ENCODE measurements at places on chromosomes 1 and 21. TPM values are rescaled to one million over a fixed set of nuclear protein-coding genes. Genes with fewer than 3 reads are reported as not detected.

SPATA6 gene
- polyA plus RNA-seq = 4.1 TPM

WNT3A gene
- polyA plus RNA-seq = 0.03 TPM

NBPF4 gene
- polyA plus RNA-seq = not detected

MYOG gene
- polyA plus RNA-seq = 0.05 TPM

CRYAA gene
- polyA plus RNA-seq = not detected

ARMH1 gene
- 0.56 TPM for polyA plus RNA-seq

IVL gene
- not detected for polyA plus RNA-seq
